ENCODE measurements at places on chromosomes 12 and 14.
A peak's percentile ranks its signal among the peaks of the same experiment; 100 is the strongest.

DNA sequence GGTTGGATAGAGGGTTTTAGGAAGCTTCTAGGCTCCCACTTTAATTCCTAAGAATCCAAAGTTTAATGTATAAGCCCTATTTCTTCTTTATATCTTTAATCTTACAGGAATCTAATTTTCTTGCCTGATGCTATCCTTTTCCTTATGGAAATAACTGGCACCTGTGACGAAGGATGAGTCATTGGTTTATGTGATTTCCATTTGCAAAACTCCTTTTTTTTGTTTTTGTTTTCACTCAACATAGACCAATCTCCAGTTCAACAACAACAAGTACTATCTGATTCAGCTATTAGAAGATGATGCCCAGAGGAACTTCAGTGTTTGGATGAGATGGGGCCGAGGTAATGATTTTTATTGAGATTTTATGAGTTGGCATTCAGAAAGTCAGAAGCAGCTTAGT lies 6.8 kb downstream of the PARP2 start:
- DNase-seq = no peak

GRCh38 chr12:127035011-127035879 lies 1231.7 kb upstream of the TMEM132C start:
- no peak for DNase-seq

- DNase-seq = no peak
Observed at GRCh38 chr12:133130808-133131128, 341 bp downstream of the ZNF10 start.

GRCh38 chr14:103606963-103607668 lies 21.9 kb upstream of the KLC1 start:
- peak; percentile 75 for DNase-seq

DNA sequence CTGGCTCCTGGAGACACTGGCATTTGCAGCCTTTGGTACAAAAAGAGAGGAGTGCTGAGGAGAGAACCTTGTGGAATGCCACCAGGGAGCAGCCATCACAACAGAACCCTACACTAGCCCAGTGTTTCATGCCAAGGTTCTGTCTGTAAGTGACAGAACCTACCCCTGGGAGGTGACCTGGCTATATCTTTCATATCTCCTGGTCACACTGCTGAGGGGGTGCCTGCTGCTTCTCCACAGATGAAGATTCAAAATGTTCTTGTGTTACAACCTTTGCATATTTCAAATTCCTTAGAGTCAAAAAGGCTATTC lies 12.7 kb upstream of the EIF4B start:
- DNase-seq = no peak

- DNase-seq = no peak
Observed at GRCh38 chr12:125053821-125054220, 11.4 kb upstream of the AACS start.

DNA sequence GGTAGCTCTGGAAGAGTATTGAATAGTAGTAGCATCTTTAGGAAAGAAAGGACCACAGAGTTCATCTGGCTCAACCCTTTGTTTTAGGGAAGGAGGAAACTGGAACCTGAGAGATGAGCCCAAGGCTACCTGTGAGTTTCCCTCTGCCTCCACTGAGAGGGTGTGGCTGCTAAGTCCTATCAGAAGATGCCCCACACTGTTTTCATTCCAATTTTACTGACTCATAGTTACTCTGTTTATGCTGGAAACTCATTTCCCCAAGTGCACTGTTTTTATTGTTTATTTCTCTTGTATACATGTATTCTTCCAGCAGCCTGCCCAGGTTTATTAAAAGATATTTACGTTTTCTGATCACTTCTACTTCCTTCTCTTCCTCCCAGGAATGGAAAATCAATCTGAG lies 127.4 kb upstream of the ARHGAP5 start:
- DNase-seq = no peak

Data from AG09319 (cell line).